Lower lobe of right lung (tissue), 2 donors: ENCODE measurements at places on chromosomes 2 and 18. TPM values are rescaled to one million over a fixed set of nuclear protein-coding genes. Genes with fewer than 3 reads are reported as not detected.

- no peak overlapping the region for H3K4me3 ChIP-seq
- H3K27ac ChIP-seq, result no peak overlapping the region
- DNase-seq, result no peak
These were observed 5.3 kb upstream of the RPL37A start for GRCh38 chr2:216493334-216493685.

The SLC40A1 gene
- 135 TPM for total RNA-seq

DNA sequence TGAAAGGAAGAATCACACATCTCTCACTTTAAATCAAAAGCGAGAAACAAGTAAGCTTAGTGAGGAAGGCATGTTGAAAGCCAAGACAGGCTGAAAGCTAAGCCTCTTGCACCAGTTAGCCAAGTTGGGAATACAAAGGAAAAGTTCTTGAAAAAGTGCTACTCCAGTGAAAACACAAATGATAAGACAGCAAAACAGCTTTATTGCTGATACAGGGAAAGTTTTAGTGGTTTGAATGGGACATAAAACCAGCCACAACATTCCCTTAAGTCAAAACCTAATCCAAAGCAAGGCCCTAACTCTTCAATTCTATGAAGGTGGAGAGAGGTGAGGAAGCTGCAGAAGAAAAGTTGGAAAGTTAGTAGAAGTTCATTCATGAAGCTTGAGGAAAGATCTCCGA lies 28.0 kb downstream of the LIMS1 start:
- no peak for DNase-seq
- H3K36me3 ChIP-seq, result no peaks in the 10 kb centered on the region
- no peaks in the 10 kb centered on the region for H3K27me3 ChIP-seq

The FBXO48 gene
- 2.3 TPM for total RNA-seq

- H3K27ac ChIP-seq, result no peak overlapping the region
- no peak overlapping the region for H3K4me3 ChIP-seq
- no peaks in the 10 kb centered on the region for H3K36me3 ChIP-seq
- no peak for DNase-seq
These were observed 253.5 kb upstream of the TRIB2 start for GRCh38 chr2:12463189-12463588.

The GPAT2 gene
- total RNA-seq, result 4.3 TPM

The AKAIN1 gene
- not detected for total RNA-seq

- H3K4me1 ChIP-seq, result no peaks in the 10 kb centered on the region
- H3K4me3 ChIP-seq, result no peak overlapping the region
- H3K27ac ChIP-seq, result no peak overlapping the region
- no peaks in the 10 kb centered on the region for H3K36me3 ChIP-seq
- no peaks in the 10 kb centered on the region for H3K27me3 ChIP-seq
These were observed 965 bp upstream of the ELOA2 start for GRCh38 chr18:47036298-47036874.

DNA sequence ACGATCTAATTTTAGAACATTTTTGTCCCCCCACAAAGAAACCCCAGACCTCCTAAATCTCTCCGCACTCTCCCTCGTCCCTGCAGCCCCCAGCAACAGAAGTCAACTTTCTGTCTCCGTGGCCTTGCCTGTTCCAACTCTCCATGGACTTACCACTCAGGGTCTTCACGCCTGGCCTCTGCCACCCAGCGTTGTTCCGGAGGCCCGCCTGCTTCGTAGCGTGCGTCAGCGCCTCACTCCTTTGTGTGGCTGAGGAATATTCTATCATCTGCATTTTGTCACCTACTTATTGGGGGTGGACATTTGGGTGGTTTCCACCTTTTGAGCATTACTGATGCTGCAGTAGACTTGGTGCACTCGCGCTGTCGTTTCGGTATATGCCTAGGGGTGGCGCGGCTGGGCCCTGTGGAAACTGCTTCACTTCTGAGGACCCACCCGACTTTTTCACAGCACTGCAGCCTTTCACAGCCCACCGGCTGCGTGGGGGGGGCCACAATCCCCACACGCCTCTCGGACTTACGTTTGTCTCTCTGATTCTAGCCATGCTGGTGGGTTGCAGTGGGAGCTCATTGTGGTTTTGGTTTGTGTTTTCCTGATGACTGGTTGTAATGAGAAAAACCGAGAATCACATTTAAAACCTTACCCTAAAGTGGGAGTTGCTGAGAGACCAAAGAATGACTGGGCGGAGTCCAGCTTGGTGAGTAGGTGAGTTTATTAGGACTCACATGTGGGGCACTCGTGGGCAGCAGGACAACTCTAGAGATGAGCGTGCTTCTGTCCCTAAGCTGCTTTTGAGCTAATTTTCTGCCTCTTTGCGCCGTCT lies 1.4 kb upstream of the HSBP1L1 start:
- H3K36me3 ChIP-seq, result peaks cover 10% of the 10 kb centered on the region
- peak overlapping the region; percentile 85 for H3K27ac ChIP-seq
- H3K4me1 ChIP-seq, result peaks cover 42% of the 10 kb centered on the region
- no peak overlapping the region for H3K4me3 ChIP-seq
- H3K27me3 ChIP-seq, result no peaks in the 10 kb centered on the region

- no peak overlapping the region for H3K4me3 ChIP-seq
- H3K36me3 ChIP-seq, result no peaks in the 10 kb centered on the region
- no peak overlapping the region for H3K27ac ChIP-seq
- H3K27me3 ChIP-seq, result no peaks in the 10 kb centered on the region
- H3K4me1 ChIP-seq, result peaks cover 10% of the 10 kb centered on the region
These were observed 262.0 kb upstream of the RASGRP3 start for GRCh38 chr2:33214436-33214835.
